ENCODE measurements at places on chromosomes 7 and 10.

DNA sequence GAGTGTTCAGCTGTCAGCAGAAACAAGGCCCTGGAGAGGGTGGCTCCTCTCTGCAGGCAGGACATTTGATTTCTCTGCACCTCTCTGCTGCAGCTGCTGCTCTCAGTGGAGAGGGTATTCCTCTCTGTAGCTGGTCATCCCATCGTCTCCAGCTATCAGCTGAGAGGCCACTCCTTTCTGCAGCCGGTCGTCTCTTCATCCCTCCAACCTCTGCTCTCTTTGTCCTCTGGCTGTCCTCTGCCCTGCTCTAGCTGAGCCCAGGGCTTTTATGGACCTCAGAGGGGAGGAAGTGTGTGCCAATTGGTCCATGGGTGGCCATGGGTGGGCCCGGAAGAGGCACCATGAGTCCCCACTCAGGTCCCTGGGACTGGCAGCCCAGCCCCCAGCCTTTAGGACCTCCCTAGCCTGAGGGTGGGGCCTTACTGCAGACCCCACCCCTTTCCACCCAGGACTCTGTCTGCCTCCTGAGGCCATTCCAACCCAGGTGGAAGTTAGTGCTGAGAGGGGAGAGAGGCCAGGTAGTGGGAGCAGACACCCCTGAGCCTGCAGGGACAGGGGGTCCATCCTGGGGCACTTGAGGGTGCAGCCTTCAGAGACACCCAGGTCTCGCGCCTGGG is 26.2 kb upstream of the CDCA7L start:
- DNase-seq = no peak

- DNase-seq = no peak
Measured at GRCh38 chr7:21243265-21243664, 184.6 kb upstream of the SP4 start.

- DNase-seq = no peak
Measured at GRCh38 chr10:77189075-77189474, 448.5 kb downstream of the KCNMA1 start.

DNA sequence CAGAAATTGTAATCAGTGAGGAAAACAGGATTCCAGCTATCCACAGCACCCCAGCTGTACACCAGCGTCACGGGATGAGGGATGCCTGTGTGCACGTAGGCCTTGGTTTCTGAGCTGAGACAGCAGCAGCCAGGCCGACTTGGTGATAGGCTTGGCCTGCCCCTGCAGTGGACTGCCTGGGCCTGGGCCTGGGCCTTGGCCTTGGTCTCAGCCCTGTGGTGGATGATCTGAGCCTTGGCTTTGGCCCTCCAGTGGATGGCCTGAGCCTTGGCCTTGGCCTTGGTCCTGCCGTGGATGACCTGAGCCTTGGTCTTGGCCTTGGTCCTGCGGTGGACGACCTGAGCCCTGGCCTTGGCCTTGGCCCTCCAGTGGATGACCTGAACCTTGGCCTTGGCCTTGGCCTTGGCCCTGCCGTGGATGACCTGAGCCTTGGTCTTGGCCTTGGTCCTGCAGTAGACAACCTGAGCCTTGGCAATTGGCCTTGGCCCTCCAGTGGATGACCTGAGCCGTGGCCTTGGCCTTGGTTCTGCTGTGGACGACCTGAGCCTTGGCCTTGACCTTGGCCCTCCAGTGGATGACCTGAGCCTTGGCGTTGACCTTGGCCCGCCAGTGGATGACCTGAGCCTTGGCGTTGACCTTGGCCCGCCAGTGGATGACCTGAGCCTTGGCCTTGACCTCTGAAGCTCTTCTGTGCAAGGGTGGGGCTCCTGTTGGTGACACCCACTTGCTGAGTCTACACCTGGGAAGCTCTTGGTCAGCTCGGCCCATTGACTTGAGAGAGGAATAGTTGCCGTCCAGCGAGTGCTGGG is 93.8 kb downstream of the CUX1 start:
- DNase-seq = no peak

GRCh38 chr10:16999665-17000451 is 129.8 kb downstream of the CUBN start:
- no peak for DNase-seq

- DNase-seq = no peak
Measured at GRCh38 chr10:93513091-93513490, 16.7 kb downstream of the CEP55 start.

GRCh38 chr10:77965294-77965693 is 38.7 kb upstream of the DLG5 start:
- DNase-seq = no peak

DNA sequence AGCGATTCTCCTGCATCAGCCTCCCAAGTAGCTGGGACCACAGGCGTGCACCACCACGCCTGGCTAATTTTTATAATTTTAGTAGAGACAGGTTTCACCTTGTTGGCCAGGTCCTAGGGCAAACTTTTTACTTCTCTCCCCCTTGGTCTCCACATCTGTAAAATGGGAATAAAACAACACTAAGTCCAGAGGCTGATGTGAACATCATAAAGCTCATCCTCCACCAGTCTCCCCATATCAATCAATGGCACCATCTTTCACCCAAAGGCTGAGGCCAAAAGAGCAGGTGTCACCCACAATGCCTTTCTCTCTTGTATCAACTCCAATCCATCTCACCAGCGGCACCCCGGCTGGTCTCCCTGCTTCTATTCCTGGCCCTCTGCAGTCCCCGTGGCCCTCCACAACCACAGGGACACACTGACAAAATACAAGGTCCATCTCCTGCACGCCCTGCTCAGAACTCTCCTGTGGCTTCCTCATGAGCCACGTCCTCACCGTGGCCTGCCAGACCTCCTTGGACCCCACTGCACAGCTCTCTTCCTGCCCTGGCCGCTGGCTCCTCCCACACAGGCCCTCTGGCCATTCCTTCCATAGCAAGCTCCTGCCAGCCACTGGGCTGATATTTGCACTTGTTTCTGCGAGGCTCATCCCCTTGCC is 179.0 kb downstream of the FAM107B start:
- DNase-seq = no peak

DNA sequence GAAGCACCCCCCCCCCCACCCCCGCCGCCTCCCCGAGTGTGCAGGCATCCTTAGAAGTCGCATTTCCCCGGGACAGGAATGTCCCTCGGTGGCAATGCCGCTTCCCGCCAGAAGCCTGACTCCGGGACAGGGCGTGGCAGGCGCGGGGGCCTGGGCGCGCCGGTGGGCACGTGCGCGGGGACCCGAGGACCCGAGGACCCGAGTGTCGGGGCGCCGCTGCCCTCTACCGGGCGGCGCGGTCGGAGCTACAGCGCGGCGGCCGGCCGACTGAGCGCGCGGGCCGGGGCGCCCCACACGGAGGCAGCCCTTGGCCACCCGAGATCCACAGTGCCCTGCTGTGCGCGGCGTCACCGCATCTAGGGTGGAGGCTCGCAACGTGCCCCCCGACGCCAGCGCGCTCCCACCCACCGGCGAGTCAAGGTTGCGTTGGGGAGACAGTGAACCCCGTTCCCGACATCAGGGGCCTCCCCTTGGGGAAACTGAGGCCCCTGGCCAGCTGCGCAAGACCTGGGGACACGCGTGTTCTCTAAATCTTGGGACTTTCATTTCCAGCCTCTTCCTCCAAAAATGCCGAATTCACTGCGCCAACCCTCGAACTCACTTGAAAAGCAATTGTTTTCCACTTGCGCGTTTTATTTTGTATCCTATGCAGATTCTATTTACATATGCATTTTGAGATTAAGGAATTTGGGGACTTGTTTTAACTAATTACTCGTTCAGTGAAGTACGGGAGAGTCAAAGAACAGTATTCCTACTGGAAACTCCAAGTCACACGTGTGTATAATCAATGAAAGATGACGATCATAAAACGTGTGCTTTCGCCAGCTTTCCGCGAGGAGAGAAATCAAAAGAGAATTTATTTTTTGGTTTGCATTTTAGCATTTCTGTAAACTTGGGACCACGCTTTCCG is 3.1 kb upstream of the CUX1 start:
- DNase-seq = peak; percentile 61

DNA sequence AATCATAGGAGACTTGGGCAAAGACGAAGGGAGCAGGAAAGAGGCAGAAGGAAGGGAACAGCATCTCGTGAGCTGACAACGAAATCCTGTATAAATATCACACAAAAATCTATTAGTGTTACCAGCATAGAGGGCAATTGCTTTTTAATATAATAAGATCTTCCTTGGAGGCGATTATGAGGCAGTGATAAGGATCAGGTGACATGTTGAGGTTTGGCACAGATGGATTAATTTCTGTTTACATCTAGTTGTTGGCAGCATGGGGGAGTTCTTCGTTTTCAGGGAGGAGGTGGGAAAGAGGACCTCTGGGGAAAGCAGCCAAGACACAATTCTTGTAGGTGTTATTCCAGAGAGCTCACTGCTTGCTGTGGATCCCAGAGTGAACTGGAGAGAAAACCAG is 163.8 kb downstream of the PLXNA4 start:
- DNase-seq = no peak

DNA sequence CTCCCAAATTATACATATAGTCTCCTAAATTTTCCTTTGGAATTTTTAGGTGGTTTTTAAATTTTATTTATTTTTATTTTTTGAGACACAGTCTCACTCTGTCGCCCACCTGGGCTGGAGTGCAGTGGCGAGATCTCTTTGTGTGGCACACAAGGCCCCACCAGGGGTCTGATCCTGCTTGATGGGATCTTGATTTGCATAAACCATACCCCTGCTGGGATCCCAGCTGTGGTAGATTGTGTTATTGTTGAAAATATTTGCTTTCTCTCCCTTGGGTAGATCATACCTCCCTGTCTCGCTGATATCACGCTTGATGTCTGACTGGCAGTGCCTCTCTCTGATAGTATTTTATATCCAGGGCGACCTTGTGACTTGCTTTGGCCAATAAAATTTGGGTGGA is 5.6 kb upstream of the MUC3A start:
- DNase-seq = no peak

- DNase-seq = no peak
Measured at GRCh38 chr7:131040467-131040932, 287.2 kb upstream of the MKLN1 start.

GRCh38 chr7:43105521-43106120 is 6.8 kb upstream of the HECW1 start:
- DNase-seq = no peak

- peak; percentile 53 for DNase-seq
Measured at GRCh38 chr10:87850742-87851205, 12.6 kb downstream of the KLLN start.

DNA sequence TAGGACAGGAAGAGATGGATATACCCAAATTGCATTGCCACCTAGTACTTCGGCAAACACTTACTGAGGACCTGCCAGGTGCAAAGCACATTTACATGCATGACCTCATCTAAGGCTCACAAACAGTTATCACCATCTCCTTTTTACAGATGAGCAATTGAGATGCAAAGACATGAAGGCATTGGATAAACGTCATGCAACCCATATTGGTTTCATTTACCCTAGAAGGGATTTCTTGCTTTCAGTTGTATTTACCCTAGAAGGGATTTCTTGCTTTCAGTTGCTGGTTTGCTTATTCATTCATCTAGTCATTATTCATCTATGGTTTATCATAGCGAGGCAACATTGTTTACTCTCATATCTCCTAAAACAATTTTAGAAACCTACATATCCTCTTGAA is 52.2 kb downstream of the STEAP1B start:
- DNase-seq = no peak

- DNase-seq = no peak
Measured at GRCh38 chr10:79180414-79181221, 111.9 kb downstream of the ZMIZ1 start.

- DNase-seq = peak; percentile 66
Measured at GRCh38 chr7:30764030-30764975, 6.9 kb upstream of the MINDY4 start.

GRCh38 chr10:104328646-104328895 is 9.7 kb downstream of the ITPRIP start:
- DNase-seq = no peak

GRCh38 chr10:116704926-116705325 is 37.4 kb downstream of the HSPA12A start:
- DNase-seq = no peak

- no peak for DNase-seq
Measured at GRCh38 chr7:104156842-104157277, 51.0 kb downstream of the ORC5 start.

GRCh38 chr10:104273286-104273685 is 4.3 kb downstream of the GSTO2 start:
- DNase-seq = no peak

DNA sequence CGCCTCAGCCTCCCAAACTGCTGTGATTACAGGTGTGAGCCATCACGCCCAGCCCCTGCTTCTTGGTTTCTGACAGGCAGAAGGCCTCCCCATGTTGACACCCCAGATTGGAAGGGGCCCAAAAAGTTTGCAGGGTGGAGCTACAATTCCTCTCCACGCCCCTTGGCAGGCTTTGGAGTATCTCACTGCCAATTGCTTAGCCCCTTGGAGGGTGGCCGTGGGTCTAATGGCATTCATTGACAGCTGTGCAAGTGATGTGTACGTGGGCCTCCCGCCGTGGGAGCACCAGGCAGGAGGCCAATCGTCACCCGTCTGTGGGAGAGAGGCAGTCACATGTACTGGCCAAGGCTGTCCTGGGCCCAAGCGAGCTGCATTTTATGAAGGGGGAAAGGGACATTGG is 73.7 kb upstream of the PPIF start:
- no peak for DNase-seq

DNA sequence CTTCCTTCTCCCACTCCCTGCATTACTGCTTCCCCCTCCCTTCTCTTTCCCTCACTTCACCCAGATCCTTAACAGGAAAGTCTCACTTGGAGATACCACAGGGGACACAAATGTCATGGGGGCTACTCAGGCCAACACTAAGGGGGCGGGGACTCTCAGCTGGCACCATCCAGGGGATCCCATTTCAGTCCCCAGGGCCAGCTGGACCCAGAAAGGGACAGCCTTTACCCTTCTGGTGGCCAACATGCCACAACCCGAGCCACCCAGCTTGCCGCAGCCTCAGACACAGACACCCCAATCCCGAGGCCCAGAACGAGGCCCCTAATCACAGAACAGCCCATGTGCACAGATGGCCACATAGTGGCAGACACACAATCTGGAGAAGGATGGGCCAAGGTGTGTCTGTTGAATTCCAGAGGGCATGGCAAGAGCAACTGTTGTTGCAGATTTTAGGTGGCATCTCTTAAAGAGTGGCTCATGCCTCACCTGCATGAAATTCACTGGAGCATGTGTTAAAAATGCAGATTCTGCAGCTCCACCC is 5.6 kb downstream of the CAMK2G start:
- no peak for DNase-seq

GRCh38 chr7:113891828-113892227 is 27.0 kb downstream of the PPP1R3A start:
- no peak for DNase-seq

GRCh38 chr7:25617673-25618072 is 389.4 kb upstream of the NPVF start:
- no peak for DNase-seq

- DNase-seq = no peak
Measured at GRCh38 chr7:151366166-151366879, 24.7 kb downstream of the NUB1 start.

All from right forelimb (tissue), 1 donor.